ENCODE measurements at places on chromosomes 16 and 17. TPM values are rescaled to one million over a fixed set of nuclear protein-coding genes. Genes with fewer than 3 reads are reported as not detected.

The CNGB1 gene
- polyA plus RNA-seq = not detected

DNA sequence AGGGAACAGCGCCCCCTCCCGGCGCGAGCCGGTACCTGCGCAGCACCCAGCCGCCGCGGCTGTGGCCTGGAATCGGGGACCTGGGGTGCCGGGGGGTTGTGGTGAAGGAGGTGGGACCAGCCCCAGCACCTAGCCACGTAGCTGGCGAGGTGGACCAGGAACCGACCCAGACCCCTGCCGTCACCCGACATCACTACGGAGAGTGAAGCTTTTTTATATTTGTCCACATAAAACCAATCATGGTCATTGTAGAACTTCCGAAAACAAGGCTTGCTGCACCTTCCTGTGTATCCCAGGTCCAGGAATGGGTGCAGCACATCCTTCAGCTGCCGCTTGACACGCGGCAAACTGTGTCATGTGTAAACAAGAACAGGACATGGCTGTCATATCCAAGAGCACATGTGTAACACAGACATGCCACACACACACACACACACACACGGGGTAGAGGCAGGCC, 1.3 kb downstream of the HBQ1 start:
- no peak for DNase-seq

GRCh38 chr17:42845918-42846593, 1.7 kb downstream of the AOC2 start:
- DNase-seq = no peak

DNA sequence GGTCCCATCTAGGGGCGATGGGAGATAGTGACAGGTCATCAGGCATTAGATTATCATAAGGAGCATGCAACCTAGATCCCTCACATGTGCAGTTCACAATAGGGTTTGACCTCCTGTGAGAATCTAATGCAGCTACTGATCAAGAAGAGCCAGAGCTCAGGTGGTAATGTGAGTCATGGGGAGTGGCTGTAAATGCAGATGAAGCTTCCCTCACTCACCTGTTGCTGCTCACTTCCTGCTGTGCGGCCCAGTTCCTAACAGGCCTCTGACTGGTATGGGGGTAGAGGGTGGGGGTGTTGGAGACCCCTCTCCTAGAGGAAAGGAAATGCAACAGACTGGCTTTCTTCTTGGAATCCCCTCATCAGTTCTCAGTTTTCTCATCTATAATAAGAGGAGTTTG, 131.4 kb downstream of the CA10 start:
- no peak for DNase-seq

The CCDC78 gene
- 15.9 TPM for polyA plus RNA-seq

Measured in B cell (primary cell).